ENCODE measurements at places on chromosomes 6 and 20. TPM values are rescaled to one million over a fixed set of nuclear protein-coding genes. Genes with fewer than 3 reads are reported as not detected.
A peak's percentile ranks its signal among the peaks of the same experiment; 100 is the strongest.

DNA sequence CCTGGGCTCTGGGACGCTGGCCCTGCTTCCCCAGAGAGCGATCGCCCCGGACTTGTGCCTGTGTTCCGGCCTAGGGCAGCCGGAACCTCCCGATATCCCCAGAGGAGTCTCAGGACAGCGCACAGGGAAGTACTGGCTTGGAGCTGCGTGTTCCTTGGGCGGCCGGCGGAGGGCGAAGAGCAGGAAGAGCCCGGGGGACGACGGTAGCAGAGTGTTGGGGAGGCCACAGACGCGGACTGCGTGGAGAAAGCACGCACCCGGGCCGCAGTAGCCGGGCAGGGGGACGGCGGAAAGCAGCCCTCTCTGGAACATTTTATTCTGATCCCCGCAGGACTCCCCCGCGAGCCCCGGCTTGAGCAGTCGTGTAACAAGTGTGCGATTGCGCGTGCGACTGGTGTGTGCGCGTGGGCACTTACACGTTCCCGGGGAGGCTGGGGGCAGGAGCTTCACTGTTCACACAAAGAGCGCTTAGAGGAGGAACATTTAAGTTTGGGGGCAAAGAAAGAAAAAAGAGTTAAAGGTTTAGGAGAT is 36.1 kb downstream of the NCR2 start:
- no peak for DNase-seq

GRCh38 chr6:161630674-161631073 is 356.8 kb upstream of the AGPAT4 start:
- peak; percentile 73 for DNase-seq

GRCh38 chr6:20202699-20203302 is 9.5 kb downstream of the MBOAT1 start:
- DNase-seq: peak; percentile 38

GRCh38 chr20:516799-517198 is 26.8 kb downstream of the CSNK2A1 start:
- no peak for DNase-seq

Gene CST4
- not detected for total RNA-seq
